Endothelial cell of umbilical vein (primary cell): ENCODE measurements at places on chromosomes 16 and 17.
A peak's percentile ranks its signal among the peaks of the same experiment; 100 is the strongest.

GRCh38 chr16:68839831-68840230 lies 3.5 kb upstream of the TANGO6 start:
- no peak for DNase-seq

DNA sequence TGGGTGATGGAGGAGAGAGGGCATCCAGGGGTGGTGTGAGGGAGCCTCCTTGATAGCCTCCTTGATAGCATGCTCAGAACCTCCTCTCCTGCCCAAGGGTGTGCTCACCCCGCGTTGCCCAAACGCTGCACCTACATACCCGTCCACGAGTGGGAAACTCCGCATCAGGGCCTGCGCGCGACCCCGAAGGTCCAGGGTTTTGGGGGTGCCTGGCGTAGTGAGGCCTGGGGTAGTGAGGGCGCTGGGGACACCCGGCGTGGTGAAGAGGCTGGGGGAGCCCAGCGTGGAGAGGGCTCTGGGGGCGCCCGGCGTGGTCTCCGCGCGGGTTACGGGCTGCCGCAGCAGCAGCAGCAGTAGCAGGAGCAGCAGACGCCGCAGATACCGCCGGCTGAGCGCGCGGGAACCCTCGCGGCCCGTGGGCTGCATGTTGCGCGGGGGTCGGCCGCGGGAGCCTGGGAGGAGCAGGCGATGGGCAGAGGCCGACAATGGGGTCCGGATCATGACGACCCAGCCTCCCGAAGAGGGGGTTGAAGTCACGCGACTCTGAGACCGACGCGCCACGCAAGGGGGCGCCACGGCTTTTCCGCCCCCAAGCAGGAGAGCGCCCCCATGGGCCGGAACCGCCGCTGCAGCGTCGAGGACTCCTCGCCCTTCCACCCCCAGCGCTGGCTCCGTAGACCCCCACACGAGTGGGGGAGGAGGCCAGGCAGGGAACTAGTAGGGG lies at the start of gene DPEP3:
TSS of gene DPEP3 (minus strand) at position 545 of the 724 bp plus-strand sequence. CDS start at position 426, 119 bp downstream.
- DNase-seq: no peak

DNA sequence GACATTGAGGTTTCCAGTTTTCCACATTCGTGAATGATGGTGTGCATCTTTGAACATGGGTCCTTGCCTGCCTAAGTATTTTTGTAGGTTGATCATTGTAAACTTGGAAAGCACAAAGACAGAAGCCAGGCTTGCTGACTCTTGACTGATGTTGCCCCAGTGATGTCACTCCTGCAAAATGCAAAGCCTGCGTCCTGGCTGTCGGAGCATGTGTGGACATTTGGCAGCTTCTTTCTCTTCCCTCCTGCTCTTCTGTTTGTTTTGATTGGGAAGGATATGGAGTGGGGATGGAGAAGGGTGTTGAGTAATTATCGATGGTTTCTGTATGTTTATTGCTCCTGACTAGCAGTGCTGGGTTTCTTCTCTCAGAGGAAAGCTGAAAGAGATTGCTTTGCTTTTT lies 3.2 kb downstream of the NDE1 start:
- peak; percentile 55 for DNase-seq

DNA sequence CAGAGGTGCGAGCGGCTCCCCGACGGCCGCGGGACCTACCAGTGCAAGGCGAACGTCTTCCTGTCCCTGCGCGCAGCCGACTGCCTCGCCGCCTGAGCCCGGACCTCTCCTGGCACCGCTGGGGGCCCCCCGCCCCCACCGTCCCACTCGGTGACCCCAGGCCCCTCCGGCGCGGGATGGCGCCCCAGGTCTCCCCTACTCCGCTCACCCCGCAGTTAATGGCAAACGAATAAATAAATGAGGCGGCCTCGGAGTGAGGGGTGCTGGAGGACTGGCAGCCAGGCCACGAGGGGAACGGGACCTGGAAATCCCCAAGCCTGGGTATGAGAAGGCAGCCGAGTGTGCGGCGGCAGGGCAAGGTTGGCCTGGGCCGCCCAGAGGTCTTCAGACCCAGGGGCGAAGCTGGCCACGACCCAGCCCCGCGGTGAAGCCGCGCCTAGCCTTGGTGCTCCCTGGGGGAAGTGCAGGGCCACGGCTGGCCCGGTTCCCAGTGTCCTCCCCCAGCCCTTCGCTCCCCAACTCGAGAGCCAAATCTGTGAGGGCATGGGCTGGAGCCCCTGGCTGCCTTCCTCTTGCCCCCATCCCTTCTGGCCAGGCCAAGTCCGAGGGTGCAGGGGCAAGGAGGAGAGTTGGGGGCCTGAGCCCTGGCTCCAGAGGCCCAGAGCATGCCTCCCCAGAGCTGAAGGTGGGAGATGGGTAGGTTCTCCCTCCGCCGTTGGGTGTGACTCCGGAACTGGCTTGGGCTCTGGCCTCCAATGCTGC lies 796 bp downstream of the NPB start:
- DNase-seq: no peak

- DNase-seq: no peak
Measured at GRCh38 chr17:75819116-75819515, 25.1 kb downstream of the UNC13D start.

- no peak for DNase-seq
Measured at GRCh38 chr16:87297407-87297806, 19.8 kb downstream of the C16orf95 start.

GRCh38 chr17:44120851-44121605 lies 2.4 kb downstream of the HDAC5 start:
- no peak for DNase-seq

GRCh38 chr16:49280841-49281371 lies 732 bp downstream of the CBLN1 start:
- no peak for DNase-seq
